ENCODE measurements at places on chromosomes 16 and 17. TPM values are rescaled to one million over a fixed set of nuclear protein-coding genes. Genes with fewer than 3 reads are reported as not detected.

DNA sequence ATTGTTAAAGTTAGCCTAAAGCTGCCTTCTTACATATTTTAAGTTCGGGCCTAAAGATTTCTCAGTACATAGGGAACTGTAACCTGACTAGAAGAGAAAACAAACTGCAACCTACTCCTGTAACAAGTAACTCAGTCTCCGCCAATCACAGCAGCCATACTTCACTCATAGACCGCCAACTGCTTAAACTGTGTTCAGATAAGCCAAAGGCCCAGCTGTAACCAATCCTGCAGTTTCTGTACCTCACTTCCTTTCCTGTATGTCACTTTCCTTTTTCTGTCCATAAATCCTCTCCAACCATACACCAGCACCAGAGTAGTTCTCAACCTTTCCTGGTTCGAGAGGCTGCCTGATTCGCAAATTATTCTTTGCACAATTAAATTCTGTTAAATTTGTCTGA is 41.5 kb downstream of the GLG1 start:
- no peak for DNase-seq

DNA sequence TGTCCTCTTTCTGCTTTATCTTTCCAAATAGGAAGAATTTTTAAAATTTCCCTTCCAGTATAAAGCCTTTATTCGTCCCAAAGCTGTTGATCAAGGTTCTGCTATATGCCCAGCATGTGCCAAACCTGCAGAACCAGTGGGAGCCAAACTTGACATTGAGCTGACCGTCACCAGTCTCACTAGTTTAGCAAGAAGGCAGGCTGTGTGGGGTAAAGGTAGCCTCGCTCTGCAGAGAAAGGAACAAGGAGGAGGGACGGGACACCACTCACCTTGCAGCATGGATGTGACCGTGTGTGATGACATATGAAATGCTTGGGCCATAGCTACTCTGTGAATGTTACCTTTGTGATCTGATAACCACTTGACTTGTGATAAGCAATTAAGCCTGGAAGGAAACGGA is 392.2 kb downstream of the CPPED1 start:
- DNase-seq, result no peak

GRCh38 chr16:8589057-8589899 is 1.0 kb downstream of the TMEM114 start:
- DNase-seq, result no peak

DNA sequence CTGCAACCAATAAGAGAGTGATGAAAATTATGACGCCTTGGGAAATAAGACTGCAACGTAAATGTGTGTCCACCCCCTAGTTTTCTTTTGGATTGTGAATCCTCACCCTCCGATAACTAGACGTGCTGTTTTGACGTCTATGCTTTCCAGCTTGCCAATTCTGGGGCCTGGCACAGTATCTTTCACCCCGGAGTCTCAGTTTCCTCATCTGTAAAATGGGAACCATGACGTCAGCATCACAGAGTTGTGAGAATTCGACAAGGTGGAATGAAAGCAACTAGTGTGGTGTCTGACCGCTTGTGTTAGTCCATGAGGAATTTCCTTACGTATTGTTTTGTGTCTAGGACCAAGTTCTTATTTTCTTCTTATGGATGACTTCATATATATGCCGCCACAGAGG is 37.7 kb downstream of the WWOX start:
- no peak for DNase-seq

DNA sequence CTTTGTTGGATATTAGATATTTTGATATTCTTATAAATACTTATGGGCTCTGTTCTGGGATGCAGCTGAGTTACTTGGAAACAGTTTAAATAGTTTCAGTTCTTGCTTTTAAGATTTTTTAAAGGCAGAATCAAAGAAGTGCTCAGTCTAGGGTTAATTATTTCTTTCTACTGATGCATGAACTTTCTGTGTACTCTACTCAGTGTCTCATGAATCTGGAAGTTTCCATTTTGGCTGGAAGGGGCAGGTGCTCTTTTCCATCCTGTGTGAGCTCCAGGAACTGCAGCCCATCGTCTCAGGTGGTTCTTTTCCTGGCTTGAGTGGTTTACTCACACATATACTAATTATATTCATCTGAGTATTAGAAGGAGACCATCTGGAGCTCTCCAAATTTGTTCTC is 61.1 kb upstream of the CPHXL start:
- no peak for DNase-seq

DNA sequence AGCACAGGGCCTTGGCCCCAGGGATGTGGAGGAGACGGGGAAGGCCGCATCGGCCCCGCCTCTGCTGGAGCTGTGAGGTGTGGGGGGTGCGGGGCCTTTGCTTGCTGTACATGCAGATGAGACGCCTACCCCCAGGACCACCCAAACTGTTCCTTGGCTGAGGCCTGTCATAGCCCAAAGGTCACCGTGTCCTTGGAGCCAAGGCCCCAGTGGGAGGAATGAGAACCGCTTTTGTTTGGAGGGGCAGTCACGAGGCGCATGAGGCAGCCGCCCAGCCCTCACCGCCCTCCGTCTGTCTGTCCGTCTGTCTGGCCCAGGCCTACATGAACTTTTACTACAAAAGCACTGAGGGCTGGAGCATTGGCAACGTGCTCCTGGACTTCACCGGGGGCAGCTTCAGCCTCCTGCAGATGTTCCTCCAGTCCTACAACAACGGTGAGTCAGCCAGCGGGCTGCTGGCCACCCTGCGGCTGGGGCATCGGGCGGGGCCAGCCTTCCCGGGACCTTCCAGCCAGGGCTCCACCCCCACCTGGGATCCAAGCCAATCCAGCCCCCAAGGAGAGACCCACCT is 8.8 kb downstream of the TAX1BP3 start:
- peak; percentile 100 for DNase-seq

GRCh38 chr17:32840241-32840640 is 36.7 kb downstream of the MYO1D start:
- DNase-seq, result no peak

- DNase-seq, result peak; percentile 78
Measured at GRCh38 chr17:1754430-1755112, 7.3 kb upstream of the SERPINF1 start.

GRCh38 chr17:57593739-57594462 is 151.2 kb downstream of the CCDC182 start:
- no peak for DNase-seq

DNA sequence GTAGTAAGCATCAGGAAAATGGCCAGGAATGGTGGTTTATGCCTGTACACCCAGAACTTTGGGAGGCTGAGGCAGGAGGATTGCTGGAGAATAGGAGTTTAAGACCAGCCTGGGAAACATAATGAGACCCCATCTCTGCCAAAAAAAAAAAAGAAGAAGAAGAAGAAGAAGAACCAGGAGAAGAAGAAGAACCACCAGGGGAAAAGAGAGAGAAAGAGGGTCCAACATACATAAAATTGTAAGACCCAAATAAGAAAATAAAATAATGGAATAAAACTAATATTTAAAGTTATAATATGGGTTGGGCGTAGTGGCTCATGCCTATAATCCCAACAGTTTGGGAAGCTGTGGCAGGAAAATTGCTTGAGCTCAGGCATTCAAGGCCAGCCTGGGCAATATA is 408.4 kb downstream of the ZFHX3 start:
- no peak for DNase-seq

DNA sequence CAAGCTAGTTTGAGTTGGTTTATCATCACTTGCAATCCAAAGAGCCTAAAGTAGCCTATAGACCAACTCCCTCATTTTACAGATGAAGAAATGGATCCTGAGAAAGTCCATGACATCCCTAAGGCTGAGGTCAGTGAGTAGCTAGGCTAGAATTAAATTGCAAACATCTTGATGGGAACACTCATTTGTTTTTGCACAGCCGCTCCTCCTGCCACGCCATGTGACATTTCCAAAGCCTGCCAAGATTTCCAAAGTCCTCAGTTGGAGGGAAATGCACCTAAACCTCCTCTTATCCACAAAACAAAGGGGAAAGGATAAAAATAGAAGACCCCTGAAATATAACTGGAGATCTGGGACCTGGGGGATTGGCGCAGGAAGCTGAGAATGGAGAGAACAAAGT is 15.0 kb downstream of the TMEM92 start:
- DNase-seq, result peak; percentile 89

- peak; percentile 47 for DNase-seq
Measured at GRCh38 chr16:4640572-4641305, 16.1 kb downstream of the MGRN1 start.

DNA sequence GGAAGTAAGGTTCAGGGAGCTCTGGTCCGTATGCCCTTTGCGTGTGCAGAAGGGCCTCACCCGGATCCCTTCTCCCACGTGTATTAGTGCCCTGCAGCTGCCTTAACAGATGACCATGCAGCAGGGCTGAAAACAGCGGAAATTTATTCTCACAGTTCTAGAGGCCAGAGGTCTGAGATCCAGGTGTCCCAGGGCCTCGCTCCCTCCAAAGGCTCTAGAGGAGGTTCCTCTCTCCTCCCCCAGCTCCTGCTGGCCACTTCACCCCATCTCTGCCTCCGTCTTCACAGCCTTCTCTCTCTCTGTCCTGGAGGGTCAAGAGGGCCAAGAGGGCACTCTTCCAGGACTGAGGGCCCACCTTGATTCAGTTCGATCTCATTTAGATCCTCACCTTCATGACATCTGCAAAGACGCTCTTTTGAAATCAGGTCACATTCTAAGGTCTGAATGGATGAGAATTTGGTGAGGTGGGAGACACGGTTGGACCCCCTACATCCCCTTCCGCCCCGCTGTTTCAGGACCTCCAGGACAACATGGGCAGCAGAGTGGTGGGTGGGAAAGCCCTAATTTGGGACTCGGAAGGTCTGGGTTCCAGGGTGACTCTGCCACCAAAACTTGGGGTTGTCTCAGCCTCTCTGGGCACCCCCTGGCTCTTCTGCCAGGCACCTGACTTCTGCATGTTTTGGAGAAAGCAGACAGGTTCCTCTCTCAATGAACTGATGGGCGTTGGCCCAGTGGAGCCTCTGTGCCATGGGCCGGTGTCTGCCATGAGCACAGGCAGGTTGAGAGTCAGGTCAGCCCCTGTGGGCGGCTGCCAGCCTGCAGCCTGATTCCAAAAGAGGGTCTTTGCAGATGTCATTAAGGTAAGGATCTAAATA is 361.2 kb downstream of the SEC14L1 start:
- DNase-seq, result peak; percentile 64

- peak; percentile 62 for DNase-seq
Measured at GRCh38 chr17:77377710-77378235, 237.0 kb downstream of the SEC14L1 start.

GRCh38 chr17:81409190-81409935 is 14.1 kb downstream of the BAHCC1 start:
- no peak for DNase-seq

DNA sequence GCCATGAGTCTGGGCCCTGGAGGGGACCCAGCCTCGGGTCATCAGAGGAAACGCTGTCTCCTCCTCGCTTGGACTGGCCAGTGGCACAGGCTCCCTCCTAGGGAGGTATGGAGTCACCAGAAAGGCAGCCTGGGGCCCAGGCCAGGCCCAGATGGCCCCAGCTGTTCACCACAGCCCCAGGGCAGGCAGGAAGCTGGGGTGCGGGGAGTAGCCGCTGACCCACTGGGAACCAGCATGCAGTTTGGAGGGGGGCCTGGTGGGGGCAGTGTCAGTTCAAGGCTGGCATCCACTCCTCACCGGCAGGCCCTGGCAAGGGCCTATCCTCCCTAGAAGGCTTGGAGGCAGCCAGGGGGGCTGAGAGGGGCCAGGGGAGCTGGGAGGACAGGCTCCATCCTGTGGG is 48.8 kb downstream of the SDK2 start:
- peak; percentile 69 for DNase-seq

DNA sequence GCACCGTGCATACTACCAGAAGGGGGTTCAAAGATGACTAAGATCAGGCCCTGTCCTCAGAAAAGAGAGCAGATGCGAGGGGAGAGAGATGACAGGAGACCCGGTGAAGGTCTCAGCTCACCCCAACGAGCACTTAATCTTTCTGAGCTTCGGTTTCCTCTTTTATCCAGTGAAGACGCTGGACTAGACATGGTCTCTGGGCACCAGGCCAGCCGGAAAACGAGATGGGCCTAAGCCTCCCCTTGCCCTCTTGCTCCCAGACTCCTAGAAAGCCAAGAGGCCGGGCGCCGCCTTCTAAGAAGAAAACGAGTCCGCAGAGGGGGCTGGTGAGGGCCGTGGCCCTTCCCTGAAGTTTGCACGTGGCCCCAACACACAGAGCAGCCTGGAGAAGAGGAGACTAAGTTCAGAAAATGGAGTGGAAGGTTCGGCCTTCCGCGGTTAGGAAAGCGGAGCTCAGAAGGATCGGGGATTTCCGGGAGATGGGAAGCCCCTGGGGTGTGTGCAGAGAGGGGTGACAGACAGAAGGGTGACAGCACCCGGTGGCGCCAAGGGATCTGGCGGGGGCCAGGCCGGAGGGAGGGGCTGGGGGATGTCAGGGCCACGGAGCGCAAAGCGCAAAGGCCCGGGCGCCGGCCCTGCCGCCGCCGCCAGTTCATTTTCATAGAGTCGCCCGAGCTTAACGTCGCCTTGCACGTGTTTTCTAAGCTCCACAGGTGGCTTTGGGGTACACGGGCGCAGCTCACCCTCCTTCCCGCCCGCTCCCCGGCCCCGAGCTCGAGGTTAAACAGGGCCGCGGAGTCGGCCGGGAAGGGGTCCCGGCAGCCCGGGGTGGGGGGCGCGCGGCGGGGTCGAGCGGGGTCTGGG is 42.1 kb upstream of the BHLHA9 start:
- peak; percentile 89 for DNase-seq

DNA sequence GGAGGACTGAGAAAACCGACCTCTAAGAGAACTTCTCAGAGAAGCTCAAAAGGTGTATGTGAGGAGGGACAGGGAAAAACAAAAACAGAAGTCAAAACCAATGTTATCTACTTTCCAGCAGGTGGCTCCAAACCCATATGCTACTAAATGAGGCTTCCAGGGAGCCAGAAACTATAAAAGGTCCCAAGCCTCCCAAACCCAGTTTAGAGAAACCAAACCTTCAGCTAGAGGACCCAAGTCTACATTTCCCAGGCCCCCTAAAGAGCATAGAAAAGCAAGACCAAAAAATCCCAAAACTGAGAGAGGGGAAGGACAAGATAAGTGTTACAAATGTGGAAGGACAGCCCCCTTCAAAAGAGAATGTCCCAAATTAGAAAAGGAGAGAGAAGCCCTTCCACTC is 3.7 kb downstream of the HPR start:
- no peak for DNase-seq

Gene STH
- total RNA-seq, result not detected

Gene SOX15
- 0.72 TPM for total RNA-seq

Gene CDH13
- total RNA-seq, result 102 TPM

Gene CDT1
- 2.9 TPM for total RNA-seq

Gene TNP2
- not detected for total RNA-seq

Gene GOT2
- 21.4 TPM for total RNA-seq

Gene EVPLL
- total RNA-seq, result not detected

Gene EPX
- not detected for total RNA-seq

Gene GAST
- total RNA-seq, result not detected

Gene SLC16A6
- 1.4 TPM for total RNA-seq
